ENCODE measurements at places on chromosomes 4 and X.

GRCh38 chr4:37885496-37885895, 5.4 kb upstream of the TBC1D1 start:
- DNase-seq: no peak

GRCh38 chrX:68462653-68463052, 29.4 kb upstream of the OPHN1 start:
- peak; percentile 62 for DNase-seq

DNA sequence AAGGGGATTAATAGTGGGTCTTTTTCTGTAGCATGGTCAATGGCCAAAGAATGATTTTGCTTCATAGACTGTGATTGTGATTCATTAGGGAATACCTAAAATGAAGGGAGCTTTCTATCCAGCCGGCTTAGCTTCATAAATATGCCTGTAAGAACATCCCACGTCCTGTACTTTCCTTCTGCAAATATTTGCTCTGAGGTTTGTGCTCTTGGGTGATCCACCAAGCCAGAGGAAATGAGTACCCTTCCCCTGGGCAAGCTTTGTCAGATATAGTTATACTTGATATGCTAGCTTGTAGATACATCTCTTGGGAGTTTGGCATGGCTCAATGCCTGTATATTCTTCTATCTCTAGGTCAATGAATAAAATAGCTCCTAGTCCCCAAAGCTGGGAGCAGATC, 28.2 kb upstream of the SPARCL1 start:
- no peak for DNase-seq

DNA sequence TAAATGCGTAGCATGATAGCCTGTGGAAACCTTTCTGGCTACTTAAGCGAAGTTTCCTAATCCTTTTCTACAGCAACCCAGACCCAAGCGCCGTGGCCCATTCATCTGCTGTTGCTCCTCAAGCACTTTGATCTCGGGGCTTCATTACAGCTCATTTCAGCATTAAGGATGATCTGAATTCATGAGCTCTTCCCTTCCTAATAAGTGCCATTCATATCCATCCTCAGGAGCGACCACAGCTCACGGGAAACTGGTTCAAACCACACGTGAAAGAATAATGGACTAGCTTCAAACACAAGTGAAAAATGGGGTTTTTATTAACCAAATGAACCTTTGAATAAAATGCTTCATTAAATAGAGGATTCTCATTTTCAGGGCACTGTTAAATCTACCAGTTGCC, 202.6 kb upstream of the LEF1 start:
- DNase-seq: no peak

DNA sequence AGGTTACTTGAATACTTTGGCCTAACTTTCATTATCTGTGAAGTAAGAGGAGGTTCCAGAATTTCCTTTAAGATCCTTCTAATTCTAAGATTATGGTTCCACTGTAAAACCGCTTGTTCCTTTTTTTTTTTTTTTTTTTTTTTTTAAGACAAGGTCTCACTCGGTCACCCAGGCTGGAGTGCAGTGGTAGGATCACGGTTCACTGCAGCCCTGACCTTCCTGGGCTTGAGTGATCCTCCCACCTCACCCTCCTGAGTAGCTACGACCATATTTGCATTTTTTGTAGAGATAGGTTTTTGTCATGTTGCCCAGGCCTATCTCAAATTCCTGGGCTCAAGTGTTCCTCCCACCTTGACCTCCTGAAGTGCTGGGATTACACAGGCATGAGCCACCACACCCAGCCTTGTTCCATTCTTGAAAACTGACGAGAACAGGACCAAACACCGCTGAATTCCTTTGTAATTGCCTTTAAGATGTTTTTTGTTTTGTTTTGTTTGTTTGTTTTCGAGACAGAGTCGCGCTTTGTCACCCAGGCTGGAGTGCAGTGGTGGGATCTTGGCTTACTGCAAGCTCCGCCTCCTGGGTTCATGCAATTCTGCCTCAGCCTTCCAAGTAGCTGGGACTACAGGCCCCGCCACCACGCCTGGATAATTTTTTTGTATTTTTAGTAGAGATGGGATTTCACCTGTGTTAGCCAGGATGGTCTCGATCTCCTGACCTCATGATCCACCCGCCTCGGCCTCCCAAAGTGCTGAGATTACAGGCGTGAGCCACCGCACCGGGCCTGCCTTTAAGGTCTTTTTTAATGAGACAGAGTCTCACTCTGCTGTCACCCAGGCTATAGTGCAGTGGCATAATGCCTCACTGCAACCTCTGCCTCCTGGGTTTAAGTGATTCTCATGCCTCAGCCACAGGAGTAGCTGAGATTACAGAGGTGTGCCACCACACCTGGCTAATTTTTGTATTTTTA, 6.8 kb downstream of the PDS5A start:
- DNase-seq: no peak

DNA sequence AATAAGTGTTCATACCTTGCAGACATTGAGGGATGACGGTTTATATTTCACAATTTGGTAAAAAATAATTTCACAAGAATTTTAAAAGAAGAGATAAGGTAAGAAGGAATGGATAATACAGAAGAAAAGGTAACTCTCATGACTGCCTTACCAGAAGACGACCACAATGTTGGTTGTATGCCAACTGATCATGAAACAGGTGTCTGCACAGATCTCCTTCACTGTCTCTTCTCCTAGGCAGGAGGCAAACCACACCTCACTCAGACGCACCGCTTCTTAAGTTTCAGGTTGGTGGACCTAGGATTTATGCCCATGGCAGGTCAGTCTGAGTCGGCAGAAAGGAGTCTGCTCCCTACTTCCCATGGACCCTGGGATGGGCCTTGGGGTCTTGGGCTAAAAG, 177.2 kb downstream of the VSIG4 start:
- DNase-seq: no peak

- DNase-seq: no peak
Observed at GRCh38 chrX:2517055-2517454, 16.3 kb upstream of the DHRSX start.

DNA sequence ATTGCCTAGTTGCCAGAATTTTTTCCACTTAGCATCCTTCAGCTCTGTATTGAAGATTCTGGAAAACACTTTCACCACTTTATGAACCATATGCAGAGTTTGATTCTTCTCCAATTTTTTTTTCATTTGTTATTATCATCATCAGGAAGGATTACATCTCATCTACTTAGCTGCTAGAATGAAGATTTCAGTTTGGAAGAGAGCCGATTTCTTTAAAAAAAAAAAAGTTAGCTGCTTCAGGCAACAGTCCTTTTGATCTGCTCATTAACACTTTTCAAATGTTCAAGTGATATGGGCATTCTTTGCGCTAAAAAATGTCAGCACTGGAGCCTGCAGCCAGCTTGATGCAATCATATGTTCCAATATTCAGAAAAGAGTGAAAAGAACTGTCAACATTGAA, 76.2 kb downstream of the ANTXR2 start:
- DNase-seq: no peak

GRCh38 chr4:159205466-159205865, 102.6 kb downstream of the RAPGEF2 start:
- DNase-seq: no peak

DNA sequence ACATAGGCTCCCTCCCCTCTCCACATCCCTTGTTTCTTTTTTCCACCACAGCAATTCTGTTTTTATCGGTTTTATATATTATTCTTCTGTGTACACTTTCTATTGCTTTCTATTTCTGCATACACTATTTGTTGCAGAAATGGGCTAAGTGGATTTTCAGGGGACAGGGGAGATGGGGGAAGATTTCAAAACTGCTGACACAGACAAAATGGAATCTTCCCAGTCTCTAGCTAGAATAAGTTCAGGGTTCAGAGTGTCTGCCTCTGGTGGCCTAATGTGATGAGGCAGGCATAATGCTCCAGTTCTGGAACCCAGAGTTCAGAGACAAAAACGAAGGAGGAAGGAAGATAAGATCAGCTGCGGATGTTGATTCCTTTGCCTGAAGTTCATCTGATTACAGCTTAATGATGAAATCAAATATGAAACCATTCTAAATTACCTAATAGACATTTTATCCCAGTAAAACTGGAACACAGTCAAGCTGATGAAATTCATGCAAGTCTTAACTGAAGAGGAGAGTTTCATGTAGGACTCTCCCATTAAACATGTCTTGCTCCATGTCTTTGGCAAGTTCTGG, 447.1 kb downstream of the AFF2 start:
- peak; percentile 0 for DNase-seq

DNA sequence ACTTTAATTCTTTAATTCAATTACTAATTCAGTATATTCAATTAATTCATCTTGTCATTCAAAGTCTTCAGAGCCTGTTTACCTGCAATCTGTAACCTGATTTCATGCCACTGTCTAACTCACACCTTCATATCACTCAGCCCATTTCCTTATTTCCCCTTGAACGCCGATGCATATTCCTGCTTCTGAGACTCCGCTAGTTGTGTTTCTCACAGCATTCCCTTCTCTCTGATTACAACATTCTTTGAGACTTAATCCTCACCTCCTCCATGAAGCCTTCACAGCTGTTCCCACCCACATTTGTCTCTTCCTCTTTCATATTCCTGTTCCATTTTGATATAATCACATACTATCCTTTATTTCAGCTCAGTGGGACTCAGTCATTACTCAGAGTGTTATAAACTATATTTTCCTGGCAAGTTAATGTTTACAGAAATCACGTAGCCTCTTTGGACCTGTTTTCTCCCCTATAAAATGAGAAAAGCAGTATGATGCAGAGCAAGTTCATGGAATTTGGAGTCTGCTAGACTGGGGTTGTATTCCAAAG, 69.0 kb downstream of the MAP9 start:
- no peak for DNase-seq

GRCh38 chr4:121239951-121240350, 75.8 kb upstream of the TNIP3 start:
- DNase-seq: peak; percentile 50

GRCh38 chrX:15505101-15505500, 4.5 kb downstream of the BMX start:
- DNase-seq: no peak

DNA sequence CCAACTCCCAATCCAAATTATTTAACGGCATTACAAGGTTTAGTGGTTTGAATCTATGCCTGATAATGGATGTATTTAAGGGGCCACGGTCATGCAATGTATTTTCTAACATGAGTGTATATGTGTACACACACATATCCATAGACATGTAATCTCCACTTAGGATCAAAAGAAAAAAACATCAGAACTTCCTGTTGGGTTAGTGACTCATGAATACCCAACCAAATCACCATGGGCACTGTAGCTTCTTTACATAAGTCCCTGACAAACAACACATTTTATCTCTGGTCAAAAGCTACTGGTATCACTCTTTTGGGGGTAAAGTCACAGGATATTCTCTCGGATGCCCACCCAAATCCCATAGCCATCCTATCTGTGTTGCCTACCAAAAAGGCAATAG, 36.5 kb upstream of the TFDP3 start:
- peak; percentile 23 for DNase-seq

- peak; percentile 94 for DNase-seq
Observed at GRCh38 chr4:47525154-47525819, 40.2 kb downstream of the ATP10D start.

DNA sequence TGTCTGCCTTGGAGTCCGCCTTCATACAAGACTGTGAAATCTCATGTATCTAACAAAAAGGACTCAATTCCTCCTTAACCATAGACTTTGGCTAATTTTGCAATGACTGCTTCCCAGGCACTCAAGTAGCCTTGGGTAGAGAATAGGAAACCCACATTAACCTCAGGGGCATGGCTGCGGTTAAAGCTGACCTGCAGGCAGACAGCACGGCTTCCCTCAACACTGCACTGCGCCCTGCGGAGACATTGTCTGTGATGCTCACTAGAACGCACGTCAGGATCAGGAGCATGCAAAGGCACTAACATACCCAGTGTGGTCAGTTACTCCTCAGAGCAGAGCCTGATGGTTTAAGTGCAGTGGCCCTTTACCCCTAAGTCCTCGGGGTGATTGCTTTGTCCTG, 10.3 kb upstream of the GPR143 start:
- no peak for DNase-seq

GRCh38 chr4:95524729-95525128, 24.0 kb downstream of the UNC5C start:
- DNase-seq: no peak

Measured in fibroblast of mammary gland (primary cell).